Kidney epithelial cell (primary cell): ENCODE measurements at places on chromosomes 11 and 22.

DNA sequence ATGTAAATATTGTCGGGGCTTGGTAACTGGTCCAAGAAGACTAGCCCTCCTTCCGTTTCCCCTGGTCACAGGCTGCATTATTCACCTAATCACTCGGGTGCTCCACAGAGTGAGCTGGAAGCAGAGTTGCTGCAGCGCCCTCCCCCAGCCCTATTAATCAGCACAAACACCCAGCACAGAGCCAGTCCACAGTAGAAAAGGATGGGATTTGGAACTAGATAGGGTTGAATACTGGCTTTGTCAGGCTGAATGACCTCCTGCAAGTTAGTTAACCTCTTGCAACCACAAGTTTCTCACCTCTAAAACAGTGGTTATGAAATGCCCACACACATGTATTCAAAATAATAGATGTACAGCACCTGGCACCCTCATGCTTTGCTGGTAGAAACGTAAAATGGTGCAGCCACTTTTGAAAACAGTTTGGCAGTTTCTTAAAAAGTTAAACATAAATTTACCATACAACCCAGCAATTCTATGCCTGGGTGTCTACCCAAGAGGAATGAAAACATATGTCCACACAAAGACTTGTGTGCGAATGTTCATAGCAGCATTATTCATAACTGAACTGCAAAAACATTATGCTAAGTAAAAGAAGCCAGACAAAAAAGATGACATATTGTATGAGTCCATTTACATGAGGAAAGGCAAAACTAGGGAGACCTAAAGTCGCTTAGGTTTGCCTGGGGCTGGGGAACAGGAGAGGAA, 31.7 kb upstream of the APLP2 start:
- no peak for DNase-seq

DNA sequence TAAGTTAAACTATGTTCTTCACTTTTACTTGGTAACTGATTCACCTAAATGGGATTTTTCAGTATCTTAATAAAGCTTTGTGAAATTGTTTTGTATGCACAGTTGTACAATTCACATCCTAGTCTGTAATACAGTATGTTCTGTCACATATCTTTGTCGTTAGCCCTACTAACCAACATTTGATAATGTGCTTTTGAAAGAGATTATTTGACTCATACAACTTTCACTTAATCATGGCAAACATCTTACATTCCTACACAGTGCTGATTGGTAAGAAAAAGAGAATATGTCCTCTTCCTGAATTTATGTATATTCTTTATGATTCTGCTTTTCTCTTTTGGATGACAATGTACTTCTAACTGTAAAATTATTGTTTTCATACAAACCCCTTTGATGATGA, 234.5 kb downstream of the METTL15 start:
- no peak for DNase-seq

DNA sequence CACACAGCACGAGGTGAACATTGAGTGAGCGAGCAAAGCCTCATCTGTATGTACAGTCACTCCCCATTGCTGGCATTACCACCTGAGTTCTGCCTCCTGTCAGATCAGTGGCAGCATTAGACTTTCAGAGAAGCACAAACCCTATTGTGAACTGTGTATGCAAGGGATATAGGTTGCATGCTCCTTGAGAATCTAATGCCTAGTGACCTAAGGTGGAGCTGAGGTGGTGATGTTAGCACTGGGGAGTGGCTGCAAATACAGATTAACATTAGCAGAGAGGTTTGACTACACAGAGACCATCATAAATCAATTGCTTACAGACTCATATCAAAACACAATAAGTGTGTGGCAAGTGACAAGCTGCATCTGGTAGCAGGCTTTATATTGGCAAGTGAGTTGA, 262.5 kb upstream of the ANO5 start:
- DNase-seq, result no peak

DNA sequence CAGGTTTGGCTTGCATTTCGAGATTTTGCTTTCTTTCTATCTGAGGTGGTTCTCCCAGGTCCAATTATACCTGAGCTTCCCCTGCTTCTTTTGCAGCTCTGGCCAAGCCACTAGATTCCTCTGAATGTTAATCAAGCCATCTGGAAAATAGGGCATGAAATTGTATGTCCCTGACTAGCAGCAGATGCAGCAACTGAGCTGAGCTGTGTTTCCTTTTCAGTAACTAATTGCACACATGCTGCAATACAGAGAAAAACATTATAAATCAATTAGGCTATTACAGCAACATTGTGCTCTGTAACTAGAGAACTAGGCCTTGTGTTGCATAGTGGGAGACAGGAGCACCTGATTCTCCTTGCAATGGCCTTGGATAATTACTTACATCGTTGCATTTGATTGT, 408.3 kb downstream of the ETS1 start:
- DNase-seq, result no peak

GRCh38 chr11:102361086-102362031, 14.3 kb downstream of the BIRC2 start:
- no peak for DNase-seq

DNA sequence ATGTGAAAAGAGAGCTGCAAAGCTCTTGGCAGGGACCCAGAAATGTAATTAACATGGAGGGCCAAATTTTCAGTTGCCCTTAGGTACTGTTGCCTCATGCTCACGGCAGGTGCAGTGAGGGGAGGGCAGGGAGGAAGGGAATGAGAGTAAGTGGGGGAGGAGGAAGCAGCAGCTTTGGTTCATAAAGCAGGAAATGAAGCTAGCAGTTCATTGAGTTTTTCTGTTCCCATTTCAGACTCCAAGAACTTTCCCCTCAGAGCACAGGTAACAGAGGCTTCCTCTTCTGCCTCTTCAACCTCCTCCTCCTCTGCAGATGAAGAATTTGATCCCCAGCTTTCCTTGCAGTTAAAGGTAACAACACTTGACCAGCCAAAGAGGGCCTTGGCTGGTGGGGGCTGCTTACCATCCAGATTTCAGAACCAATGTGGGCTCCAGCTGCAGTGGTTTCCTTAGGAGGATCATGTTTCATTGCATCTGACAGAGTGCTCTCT, 57.9 kb upstream of the PARVA start:
- DNase-seq, result no peak

DNA sequence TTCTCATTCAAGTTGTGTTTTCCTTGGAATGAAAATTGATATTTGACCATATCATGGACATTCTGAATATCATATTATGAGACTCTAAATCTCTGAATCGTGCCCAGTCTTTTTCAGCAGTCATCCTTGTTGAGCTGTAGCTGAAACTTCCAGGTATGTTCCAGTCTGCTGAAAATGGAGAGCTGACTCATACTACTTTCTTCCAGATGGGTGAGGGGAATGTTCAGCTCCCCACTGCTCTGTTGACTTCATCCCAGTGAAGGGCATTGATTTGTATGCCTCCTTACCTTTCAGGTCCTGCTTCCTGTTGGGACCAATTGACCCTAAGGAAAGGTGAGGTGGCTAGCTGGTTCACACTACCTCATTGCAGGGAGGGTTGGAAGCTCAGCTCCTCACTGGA, 3.5 kb downstream of the OR5P2 start:
- DNase-seq, result no peak

GRCh38 chr11:19987331-19987801, 172.9 kb downstream of the DBX1 start:
- no peak for DNase-seq
